ENCODE measurements at places on chromosomes 2 and 18.

DNA sequence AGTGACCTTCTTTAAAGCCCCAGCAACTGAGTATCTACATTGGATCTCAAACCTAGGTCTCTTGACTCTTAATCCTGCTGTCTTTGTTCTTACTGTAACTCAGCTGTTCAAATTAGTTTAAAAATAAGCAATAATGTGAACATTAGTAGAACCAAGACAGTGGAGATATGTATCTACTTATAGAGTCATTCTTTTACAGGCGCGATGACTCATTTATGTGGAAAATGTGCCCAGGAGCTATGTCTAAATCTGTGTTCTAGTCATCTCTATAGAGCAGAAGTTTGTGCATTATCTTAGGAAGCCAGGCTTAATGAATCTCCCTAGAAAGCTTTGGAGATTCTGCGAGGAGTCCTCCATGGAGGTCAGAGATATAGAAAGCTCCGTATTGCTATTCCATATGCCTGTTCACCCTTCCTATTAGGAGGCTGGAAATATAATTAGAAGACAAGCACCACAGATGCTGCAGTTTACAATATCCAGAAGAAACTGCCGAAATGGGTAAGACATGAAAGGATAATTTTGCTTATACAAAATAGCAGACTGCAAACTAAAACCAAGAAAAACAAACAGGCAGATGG is 211.6 kb downstream of the TRIB2 start:
- DNase-seq: no peak

GRCh38 chr2:151789055-151789834 is 39.0 kb downstream of the ARL5A start:
- DNase-seq: no peak

DNA sequence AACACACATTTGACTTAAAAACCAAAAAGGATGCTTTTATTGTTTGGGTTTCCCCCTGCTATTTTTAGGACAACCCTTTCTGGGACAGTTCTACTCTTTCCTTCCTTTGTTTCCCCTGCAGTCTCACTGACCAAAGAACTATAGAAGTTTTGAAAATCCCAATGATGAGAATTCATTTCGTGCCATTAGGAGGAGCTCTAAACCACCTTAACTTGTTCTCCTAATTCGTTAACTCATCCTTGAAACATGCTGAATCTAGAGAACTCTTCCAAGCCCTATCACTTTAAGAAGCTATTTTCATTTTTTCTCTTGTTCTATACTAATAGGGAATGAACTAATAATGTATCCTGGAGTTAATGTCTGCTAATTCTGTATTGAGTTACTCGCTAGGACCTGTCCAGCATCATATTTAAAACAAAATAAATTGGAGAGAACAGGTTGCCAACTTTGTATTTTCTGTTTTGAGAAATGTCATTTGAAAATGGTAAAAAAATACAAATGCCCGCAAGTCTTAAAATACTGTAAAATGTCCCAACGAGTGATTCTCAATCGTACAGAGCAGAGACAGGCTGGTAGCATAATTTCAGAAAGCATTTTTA is 62.9 kb downstream of the AFTPH start:
- DNase-seq: no peak

DNA sequence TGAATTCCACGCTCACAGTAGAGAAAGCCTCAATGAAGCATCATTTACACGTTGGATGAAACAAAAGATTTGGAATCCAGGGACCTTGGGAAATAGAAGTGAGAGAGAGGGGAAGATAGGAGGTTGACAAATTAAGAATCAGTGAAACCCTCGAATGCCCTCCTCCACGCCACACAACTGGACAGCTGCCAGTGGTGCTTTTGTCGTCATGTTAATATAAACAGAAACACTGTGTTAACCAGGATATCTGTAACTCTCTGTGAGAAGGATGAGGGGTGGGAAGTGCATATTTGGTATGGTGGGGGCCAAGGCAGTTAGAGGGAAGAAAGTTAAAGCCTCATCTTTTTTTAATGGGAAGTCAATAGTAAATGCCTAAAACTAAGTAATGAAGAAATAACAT is 108.7 kb downstream of the GFPT1 start:
- no peak for DNase-seq

DNA sequence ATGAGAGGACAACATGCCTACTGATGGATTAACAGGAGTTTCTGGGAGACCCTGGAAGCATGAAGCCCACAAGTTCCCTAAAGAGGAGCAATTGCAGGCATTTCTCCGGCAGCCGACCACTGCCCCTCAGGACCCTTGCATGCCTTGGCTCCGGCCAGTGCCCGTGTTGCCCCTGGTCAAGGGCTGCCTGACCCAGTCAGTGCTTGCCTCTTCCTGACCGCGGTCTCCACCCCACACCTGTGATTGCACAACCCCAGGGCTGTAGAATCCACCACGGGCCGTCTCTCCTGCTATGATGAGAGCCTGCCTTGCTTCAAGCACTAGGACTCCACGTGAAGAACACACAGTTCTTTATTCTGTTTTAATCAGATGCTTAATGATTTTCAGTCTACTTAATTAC is 127.5 kb downstream of the GLI2 start:
- no peak for DNase-seq

DNA sequence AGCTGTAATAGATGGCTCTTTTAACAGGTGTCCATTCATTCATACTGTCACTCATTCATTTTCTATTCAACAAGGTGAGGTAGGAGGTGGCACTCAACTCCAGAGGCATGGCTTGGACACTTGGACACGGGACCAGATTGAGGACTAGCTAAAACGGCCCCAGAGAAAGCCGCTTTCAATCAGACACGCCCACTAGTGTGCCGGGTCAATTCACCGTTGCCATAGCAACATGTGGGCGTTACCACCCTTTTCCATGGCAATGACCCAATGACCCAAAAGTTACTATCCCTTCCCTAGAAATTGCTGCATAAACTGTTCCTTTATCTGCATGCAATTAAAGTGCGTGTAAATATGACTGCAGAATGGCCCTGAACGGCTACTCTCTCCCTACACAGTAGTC is 49.2 kb upstream of the LGALSL start:
- no peak for DNase-seq

DNA sequence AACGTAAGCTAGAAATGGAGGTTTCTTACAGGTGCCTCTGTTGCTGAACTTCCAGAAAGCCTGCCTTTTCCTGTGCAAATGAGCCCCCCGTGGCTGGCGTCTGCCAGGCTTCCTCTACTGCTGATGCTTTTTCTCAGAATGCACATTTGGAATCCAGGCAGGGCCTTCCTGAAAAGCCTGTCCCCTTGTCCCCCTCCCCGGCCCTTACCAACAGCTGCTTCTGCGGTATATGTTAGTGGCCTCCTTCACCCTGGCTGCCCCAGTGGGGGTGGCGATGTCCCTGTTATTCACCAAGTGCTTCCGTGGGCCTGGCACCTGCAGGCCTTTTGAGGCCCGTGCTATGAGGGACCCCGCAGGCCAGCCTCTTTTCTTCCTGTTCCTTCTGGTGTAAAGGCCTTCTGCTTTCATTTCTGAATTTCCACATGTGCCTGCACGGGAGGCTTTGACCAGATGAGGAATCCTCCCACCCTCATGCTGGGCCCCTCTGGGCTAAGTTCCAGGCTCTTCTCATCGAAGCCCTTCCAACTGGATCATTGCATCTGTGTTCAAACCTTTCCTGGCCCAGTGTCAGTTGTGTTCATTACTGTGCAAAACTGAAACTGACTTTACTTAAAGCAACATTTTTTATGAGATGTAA is 10.4 kb downstream of the CNDP2 start:
- DNase-seq: no peak

GRCh38 chr2:191860760-191861466 is 14.0 kb upstream of the CAVIN2 start:
- no peak for DNase-seq

- DNase-seq: no peak
Observed at GRCh38 chr2:181072486-181073235, 92.3 kb downstream of the UBE2E3 start.

GRCh38 chr2:69565431-69565839 is 78.1 kb downstream of the AAK1 start:
- peak; percentile 52 for DNase-seq

GRCh38 chr2:208179028-208179609 is 10.7 kb downstream of the C2orf80 start:
- DNase-seq: no peak

DNA sequence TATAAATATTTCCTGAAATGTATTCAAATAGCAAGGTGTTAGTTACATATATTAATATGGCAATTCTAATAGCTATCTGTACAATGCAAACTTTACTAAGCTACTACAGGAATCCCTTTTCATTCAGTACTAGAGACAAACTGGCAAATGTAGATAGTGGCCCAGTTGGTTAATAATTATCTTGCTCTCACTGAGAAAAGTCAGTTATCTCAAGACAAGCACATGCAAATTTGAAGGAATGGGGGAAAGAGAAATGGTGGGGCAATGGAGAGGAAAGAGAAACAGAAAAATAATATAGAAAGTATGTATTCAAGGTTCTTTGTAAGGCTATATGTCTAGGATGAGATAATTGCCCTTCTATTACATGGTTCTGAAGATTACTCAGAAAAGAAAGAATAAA is 280.0 kb downstream of the FIGN start:
- no peak for DNase-seq

- DNase-seq: peak; percentile 8
Observed at GRCh38 chr2:153519257-153519875, 40.8 kb upstream of the RPRM start.

DNA sequence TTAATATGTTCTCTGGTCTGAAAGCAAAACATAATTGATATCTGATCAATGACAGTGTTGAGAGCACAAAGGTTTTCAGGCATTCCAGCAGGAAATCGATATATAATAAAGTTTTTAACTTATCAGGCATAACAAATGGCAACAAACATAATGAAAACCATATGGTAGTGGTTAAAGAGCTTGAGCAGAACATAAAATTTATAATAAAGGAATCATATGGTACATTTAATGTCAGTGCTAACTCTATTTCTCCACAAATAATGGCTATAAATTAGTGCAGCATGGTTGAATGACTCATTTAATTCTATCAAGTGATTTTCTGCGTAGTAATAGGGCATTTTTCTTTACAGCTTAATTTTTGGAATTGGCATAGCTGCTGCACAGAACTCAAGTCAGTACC is 306.2 kb downstream of the FSIP2 start:
- no peak for DNase-seq

GRCh38 chr18:70288851-70289328 is at the start of gene SOCS6:
SOCS6 (plus strand) TSS chr18:70289045; CDS start chr18:70324669, 35,624 bp downstream.
- DNase-seq: no peak

DNA sequence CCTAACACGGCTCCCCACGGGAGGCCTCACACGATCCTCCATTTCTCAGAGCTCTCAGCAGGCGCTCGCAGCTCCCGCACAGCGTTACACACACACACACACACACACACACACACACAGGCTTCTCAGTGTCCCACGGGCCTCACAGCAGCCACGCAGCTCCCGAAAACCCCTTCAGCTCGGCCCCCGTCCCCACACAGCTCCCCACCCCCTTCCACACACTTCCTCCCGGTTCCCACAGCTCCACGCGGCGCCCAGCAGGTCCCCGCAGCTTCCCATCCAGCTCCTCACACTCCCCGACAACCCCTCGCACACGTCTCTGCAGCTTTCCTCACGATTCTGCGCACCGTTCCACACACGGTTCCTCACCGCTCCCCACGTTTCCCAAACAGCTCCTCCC is 41.6 kb downstream of the KIF1A start:
- DNase-seq: no peak

DNA sequence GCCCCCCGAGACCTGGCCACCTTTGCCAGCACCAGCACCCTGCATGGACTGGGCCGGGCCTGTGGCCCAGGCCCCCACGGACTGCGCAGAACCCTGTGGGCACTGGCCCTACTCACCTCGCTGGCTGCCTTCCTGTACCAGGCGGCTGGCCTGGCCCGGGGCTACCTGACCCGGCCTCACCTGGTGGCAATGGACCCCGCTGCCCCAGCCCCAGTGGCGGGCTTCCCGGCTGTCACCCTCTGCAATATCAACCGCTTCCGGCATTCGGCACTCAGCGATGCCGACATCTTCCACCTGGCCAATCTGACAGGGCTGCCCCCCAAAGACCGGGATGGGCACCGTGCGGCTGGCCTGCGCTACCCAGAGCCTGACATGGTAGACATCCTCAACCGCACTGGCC is 554 bp downstream of the ASIC4 start:
- DNase-seq: no peak

DNA sequence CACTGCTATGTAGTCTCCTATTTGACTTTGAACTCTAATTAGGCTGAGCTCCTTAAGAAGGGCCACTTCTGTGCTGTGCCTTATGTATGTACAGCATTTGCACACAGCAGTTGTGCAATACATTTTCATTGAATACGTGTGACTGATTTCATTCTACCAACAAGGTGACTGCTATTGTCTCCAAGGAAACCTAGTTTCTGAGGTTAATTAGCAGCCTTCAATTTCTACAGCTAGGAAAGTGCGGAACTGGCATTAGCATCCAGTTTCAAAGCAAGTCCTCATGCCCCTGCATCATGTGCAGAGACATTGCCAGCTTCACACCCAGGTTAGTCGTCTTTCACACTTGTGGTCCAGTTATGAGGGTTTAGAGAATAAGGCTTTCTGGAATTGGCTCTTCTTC is 58.6 kb downstream of the NCK2 start:
- DNase-seq: no peak

DNA sequence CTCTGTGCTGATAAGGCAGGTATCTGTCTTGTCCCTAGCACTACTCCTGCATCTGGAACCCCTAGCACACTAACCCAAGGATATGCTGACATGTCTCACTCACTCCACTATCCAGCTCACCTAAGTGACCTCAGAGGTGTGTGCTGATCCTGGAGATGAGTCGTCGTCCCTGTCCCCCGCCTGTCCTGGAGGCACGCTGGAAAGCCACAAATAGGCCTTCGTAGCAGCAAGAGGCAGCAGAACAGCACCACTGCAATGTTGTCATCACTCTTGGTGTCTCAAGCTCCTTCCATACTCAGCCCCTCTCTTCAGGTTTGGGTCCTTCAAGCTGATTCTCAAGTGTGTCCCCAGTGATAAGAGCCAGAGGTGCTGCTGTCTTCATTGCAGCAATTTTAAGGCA is 73.0 kb upstream of the ITGA6 start:
- DNase-seq: no peak

- DNase-seq: no peak
Observed at GRCh38 chr2:217935901-217936684, 66.7 kb downstream of the TNS1 start.

DNA sequence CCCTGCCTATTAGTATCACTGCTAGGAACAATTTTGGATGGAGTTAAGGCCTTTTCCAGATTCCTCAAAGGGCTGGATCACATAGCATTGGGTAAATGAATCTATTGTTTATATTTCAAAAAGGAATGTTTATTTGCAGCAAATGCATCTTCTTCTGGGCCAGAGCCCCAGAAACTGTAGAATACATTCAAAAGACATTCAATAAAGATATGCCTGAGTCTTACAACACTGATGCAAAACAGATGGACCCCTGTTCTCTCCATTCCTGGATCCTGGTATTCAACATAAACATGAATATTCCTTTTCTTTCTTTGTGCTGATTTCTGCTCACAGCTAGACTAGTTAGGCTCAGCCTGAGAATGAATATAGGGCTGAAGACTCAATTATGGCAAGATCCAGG is 227.2 kb upstream of the KLHL29 start:
- no peak for DNase-seq

Data from stimulated activated CD8-positive, alpha-beta memory T cell treated with anti-CD3 and anti-CD28 coated beads, Interleukin-2, amount 100 ng/mL, for 1 hour (primary cell).